Type B pancreatic cell (in vitro differentiated cells): ENCODE measurements at places on chromosomes 7 and 10. TPM values are rescaled to one million over a fixed set of nuclear protein-coding genes. Genes with fewer than 3 reads are reported as not detected.

GRCh38 chr7:101618207-101618839 is 10.8 kb downstream of the MYL10 start:
- no peak overlapping the region for H3K27ac ChIP-seq
- H3K36me3 ChIP-seq: no peaks in the 10 kb centered on the region
- peaks cover 7% of the 10 kb centered on the region for H3K27me3 ChIP-seq
- H3K4me3 ChIP-seq: no peak overlapping the region
- DNase-seq: no peak

DNA sequence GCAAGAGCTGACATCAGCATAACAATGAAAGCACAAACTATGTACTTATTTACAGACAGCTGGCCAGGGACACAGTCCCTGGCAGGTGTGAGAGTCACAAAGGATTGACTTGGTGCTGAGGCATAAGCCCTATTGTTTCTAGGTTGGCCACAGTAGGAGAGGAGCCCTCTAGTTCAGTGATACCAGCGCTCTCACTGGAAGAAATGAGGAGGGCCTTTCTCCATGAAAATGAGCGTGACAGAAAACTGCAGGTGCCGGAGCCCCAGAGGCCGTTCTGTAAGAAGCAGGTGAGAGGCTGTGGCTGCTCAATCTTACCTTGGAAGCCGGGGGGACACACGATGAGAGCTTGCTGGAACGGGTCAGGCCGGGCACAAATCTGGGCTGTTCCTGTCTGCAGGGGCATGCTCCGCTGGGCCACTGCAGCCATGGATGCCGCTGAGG is 90.5 kb downstream of the CLEC2L start:
- H3K4me1 ChIP-seq: no peaks in the 10 kb centered on the region
- peaks cover 39% of the 10 kb centered on the region for H3K36me3 ChIP-seq
- no peak overlapping the region for H3K4me3 ChIP-seq
- no peak overlapping the region for H3K27ac ChIP-seq
- DNase-seq: no peak

- H3K36me3 ChIP-seq: peaks cover 4% of the 10 kb centered on the region
- H3K27ac ChIP-seq: no peak overlapping the region
- H3K27me3 ChIP-seq: peaks cover 14% of the 10 kb centered on the region
- no peak overlapping the region for H3K4me3 ChIP-seq
These were observed 22.9 kb upstream of the NEBL start for GRCh38 chr10:20920061-20920460.

DNA sequence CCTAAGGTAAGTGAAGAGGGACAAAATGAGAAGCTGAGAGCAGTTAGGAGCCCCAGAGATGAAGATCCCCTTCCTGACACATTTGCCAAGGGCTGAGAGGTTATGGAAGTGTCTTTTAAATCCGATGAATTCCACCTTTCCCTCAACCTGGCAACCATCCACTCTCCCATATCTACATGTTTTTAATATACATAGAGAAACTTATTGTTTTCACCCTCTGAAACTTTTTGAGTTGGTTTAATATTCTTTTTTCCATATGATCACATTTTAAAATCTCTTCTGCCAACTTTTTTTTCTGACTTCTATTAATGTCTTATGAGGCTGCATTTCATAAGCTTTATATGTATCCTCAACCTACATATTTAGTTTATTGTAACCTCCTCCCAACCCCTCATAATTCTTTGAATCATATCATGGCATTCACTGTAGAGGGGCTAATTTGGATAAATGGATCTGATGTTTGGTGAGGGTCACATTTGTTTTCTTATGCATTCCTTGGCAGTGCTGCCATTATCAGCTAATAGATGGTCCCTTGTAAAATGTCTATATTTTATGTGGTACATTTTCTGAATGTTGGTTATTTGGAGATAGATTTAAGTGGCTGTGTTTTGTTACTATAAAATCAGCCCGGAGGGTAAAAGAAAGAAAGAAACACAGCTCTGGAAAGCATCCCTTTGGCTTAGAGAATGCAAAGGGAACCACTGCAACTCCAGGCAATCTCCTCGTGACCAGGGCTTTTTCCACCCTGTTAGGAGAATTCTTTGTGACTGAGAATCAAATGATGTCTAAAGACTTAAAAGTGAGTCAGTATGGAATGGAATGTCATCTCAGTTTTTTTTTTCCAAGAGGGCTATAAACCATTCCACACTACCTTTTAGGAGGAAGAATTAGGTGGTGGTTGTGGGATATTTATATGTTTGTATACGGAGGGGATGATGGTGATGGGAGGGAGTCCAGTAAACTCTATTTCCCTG is 334.4 kb downstream of the SUGCT start:
- H3K4me1 ChIP-seq: peaks cover 4% of the 10 kb centered on the region
- no peaks in the 10 kb centered on the region for H3K36me3 ChIP-seq
- no peak overlapping the region for H3K27ac ChIP-seq
- DNase-seq: no peak
- H3K27me3 ChIP-seq: no peaks in the 10 kb centered on the region

GRCh38 chr7:21146642-21147423 is 281.1 kb upstream of the SP4 start:
- no peak overlapping the region for H3K4me3 ChIP-seq
- H3K36me3 ChIP-seq: no peaks in the 10 kb centered on the region
- H3K27ac ChIP-seq: no peak overlapping the region
- no peak for DNase-seq
- H3K4me1 ChIP-seq: no peaks in the 10 kb centered on the region
- H3K27me3 ChIP-seq: peaks cover 54% of the 10 kb centered on the region

DNA sequence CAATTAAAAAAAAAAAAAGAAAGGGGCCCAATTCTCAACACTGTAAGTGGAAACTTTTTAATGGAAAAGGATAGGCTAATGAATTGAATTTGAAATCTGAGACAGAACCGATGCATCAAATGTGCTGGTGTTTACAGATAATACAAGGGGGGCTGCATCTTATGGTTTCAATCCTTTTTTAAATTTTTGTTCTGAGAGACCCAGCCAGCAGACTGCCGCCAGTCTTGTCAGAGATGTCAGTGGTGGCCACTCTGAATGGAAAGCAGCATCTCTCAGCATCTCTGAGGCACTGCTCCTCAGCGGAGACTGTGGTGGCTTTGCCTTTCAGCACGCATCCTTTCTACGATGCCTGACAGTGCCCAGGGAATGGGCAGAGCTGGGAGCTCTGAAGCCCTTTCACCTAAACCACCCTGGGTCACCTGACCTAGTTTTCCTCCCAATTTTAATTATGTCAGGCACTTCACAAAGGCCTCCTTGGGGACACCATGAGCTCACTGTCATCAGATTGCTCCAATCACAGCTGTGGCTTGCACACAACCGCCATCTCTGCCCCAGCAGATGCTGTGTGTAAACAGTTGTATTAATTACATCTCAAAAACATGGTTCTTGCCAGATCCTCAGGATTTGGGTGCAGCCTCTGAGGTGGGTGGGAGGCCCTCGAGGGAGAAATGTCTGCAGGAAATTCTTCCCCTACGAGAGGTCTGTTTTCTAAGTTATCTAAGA is 81.2 kb downstream of the EGFR start:
- H3K27ac ChIP-seq: peak overlapping the region; percentile 68
- H3K36me3 ChIP-seq: peaks cover 4% of the 10 kb centered on the region
- peaks cover 51% of the 10 kb centered on the region for H3K4me1 ChIP-seq
- H3K27me3 ChIP-seq: no peaks in the 10 kb centered on the region

DNA sequence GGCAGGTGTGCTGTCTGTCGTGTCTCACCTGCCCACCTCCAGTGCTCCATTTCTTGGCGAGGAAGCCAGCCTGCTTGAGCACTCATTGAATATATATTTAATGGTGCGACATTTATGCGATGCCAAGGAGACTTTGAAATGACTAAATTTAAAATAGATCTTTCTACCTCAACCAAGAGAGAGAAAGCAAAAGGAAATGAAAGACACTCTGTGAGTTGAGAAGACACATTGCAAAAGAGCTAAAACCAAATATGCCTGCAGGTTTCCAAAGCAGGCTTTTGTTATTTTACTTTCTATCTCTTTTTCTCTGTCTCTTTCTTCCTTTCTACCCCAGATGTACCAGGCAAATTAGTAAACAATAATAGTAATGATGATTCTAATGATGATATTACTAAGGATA is 53.6 kb upstream of the AOAH start:
- DNase-seq: no peak
- H3K4me1 ChIP-seq: peaks cover 12% of the 10 kb centered on the region
- H3K27ac ChIP-seq: no peak overlapping the region
- no peaks in the 10 kb centered on the region for H3K36me3 ChIP-seq

- no peak for DNase-seq
- H3K4me1 ChIP-seq: peaks cover 33% of the 10 kb centered on the region
- peaks cover 14% of the 10 kb centered on the region for H3K36me3 ChIP-seq
- H3K4me3 ChIP-seq: peak overlapping the region; percentile 95
These were observed 72.2 kb downstream of the DAGLB start for GRCh38 chr7:6375348-6376101.

- peaks cover 30% of the 10 kb centered on the region for H3K36me3 ChIP-seq
- no peak for DNase-seq
- H3K27me3 ChIP-seq: no peaks in the 10 kb centered on the region
- no peak overlapping the region for H3K27ac ChIP-seq
- no peak overlapping the region for H3K4me3 ChIP-seq
- H3K4me1 ChIP-seq: peaks cover 7% of the 10 kb centered on the region
These were observed 42.4 kb downstream of the STARD3NL start for GRCh38 chr7:38220452-38220851.

- no peak for DNase-seq
- peaks cover 27% of the 10 kb centered on the region for H3K4me1 ChIP-seq
- H3K36me3 ChIP-seq: no peaks in the 10 kb centered on the region
- H3K27ac ChIP-seq: peak overlapping the region; percentile 61
- peak overlapping the region; percentile 17 for H3K4me3 ChIP-seq
These were observed 59.6 kb upstream of the AKR1E2 start for GRCh38 chr10:4766454-4766853.

DNA sequence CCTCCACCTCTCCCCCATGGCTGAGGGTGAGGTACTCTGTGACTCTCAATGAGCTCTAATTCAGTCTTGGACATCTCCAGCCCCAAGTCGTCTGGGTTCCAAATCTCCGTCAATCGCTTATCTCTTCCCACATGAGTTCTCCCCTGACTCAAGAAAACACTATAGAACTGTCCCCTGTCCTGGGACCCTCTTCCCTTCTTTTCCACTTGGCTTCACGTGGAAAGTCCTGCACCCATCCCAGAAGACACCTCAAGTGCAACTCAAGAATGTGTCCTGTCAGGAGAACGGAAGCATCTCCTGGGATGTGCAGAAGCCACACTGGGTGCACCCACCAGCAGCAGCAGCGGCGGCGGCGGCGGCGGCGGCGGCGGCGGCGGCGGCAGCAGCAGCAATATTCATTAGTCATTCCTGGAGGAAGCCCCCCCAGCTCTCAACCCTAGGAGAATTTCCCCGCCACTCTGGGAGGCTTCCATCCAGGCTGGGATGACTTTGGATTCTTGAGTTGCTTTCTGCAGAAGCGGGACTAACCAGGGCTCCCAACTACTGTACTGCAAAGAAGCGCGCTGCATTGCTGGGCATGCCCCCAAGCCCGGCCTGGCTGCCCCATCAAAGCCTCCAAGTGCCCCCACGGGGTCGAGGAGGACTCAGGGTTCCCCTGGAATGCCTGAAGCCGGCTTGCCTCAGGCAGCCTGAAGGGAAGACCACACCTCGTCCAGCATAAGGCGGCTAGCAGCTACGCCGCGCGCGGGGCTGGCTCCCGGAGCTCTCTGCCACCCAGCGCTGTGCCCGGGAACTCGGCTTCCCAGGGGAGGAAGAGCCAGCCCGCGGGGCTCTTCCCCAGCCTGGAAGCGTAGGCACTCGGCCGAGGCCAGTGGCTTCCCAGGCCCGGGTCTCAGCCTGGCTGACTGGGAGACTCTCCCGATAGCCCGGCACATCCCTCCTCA is 1.0 kb downstream of the CRTAC1 start:
- no peaks in the 10 kb centered on the region for H3K36me3 ChIP-seq
- no peak overlapping the region for H3K27ac ChIP-seq
- H3K4me1 ChIP-seq: no peaks in the 10 kb centered on the region

- H3K4me1 ChIP-seq: peaks cover 5% of the 10 kb centered on the region
- H3K27ac ChIP-seq: peak overlapping the region; percentile 97
- H3K4me3 ChIP-seq: peak overlapping the region; percentile 97
- no peaks in the 10 kb centered on the region for H3K36me3 ChIP-seq
These were observed 907 bp upstream of the VPS50 start for GRCh38 chr7:93231259-93231658.

DNA sequence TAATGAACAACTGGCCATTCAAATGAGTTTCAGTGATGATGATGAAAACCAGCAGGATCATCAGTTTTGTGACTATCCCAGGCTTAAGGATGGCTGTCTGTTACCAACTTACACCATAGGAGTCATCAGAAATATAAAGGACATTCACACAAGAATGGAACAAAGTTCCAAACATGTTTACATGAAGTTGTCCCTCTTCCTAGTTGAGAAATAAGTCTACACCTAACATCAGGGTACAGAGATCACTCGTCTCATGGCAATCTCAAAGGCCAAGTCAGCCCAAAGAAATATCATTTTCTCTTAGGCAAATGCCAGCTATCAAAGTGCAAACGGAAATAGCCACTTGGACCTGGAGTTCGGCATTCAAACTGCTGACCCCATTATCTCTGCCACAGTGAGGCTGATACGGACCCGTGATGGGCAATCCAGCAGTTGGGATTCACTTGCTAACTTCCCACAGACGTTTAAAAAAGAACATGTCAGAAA is 53.0 kb downstream of the CREB3L2 start:
- H3K36me3 ChIP-seq: peaks cover 13% of the 10 kb centered on the region
- H3K27me3 ChIP-seq: no peaks in the 10 kb centered on the region

DNA sequence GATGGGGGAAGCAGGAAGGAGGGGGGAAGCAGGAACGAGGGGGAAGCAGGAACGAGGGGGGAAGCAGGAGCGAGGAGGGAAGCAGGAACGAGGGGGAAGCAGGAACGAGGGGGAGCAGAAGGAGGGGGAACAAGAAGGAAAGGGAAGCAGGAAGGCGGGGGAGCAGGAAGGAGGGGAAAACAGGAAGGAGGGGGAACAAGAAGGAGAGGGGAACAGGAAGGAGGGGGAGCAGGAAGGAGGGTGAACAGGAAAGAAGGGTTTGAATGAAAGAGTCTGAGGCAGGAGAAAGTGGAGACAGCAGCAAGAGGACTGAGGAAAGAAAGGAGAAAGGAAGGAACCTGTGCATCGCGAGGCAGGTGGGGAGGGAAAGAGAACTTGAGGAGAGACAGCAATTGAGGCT is 256.6 kb downstream of the PTEN start:
- H3K4me1 ChIP-seq: no peaks in the 10 kb centered on the region
- H3K36me3 ChIP-seq: no peaks in the 10 kb centered on the region
- H3K27ac ChIP-seq: no peak overlapping the region
- peaks cover 3% of the 10 kb centered on the region for H3K27me3 ChIP-seq
- DNase-seq: no peak

GRCh38 chr7:54847921-54848320 is 88.9 kb upstream of the SEC61G start:
- no peak overlapping the region for H3K4me3 ChIP-seq
- no peak overlapping the region for H3K27ac ChIP-seq
- no peak for DNase-seq
- H3K27me3 ChIP-seq: peaks cover 5% of the 10 kb centered on the region
- H3K36me3 ChIP-seq: peaks cover 4% of the 10 kb centered on the region
- peaks cover 1% of the 10 kb centered on the region for H3K4me1 ChIP-seq

- DNase-seq: no peak
- no peak overlapping the region for H3K4me3 ChIP-seq
- no peaks in the 10 kb centered on the region for H3K27me3 ChIP-seq
These were observed 71.1 kb upstream of the GLCCI1 start for GRCh38 chr7:7897509-7897908.

- no peak overlapping the region for H3K27ac ChIP-seq
- peaks cover 17% of the 10 kb centered on the region for H3K36me3 ChIP-seq
- no peaks in the 10 kb centered on the region for H3K27me3 ChIP-seq
- H3K4me1 ChIP-seq: no peaks in the 10 kb centered on the region
- DNase-seq: no peak
- H3K4me3 ChIP-seq: no peak overlapping the region
These were observed 18.3 kb downstream of the GOT1 start for GRCh38 chr10:99412099-99412498.

Gene FAS
- total RNA-seq: 8.1 and 9.2 TPM in 2 replicates

Gene COL26A1
- total RNA-seq: 10.6 and 47.9 TPM in 2 replicates

Gene PPP1R17
- 3.9 and 4.5 TPM in 2 replicates for total RNA-seq

Gene RGS10
- 10.2 and 16.0 TPM in 2 replicates for total RNA-seq

Gene ASAH2
- total RNA-seq: 5.1 and 5.4 TPM in 2 replicates

Gene CPVL
- total RNA-seq: 30.2 and 44.2 TPM in 2 replicates

Gene ANXA7
- total RNA-seq: 60.6 and 72.5 TPM in 2 replicates

Gene SPDYE2B
- not detected in 2 replicates for total RNA-seq
